ENCODE measurements at places on chromosomes 2 and 18.

GRCh38 chr2:152462779-152463178 lies 127.8 kb downstream of the FMNL2 start:
- no peak for DNase-seq

DNA sequence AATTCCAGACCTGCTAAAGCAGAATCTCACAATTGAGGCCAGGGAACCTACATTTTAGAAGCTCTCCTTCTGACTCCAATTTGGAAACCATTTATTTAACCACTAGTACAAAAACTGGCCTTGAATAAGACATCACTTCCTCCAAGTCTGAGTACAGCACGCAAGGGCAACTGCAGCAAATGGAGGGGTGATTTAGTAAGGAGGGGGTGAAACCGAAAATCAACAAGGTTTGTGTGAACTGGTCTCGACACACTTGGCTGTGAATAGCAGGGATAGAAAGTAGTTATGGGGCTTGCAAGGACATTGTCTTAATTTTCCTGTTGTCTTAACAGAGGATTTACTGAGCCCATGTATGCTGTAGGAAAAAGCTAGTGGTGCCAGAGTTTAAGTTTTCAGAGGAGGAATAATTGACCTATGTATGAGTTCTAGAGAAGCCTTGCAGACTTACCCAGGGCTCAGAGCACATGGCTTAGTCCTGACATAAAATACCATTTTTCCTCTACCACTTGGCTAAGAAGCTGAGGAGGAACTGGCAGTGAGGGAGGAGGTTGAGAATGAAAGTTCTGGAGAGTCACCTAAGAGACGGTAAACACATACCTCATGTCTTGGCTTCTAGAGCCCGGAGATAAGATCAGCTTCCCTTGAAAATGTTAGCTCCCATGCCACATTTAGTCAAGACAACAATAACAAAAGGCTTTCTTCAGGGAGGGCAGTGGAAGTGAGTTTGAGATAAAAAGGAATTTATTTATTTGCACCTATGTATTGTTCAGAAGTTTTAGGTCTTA lies 114.8 kb downstream of the SMAD2 start:
- no peak for DNase-seq

GRCh38 chr2:99743146-99743545 lies 253.3 kb upstream of the REV1 start:
- DNase-seq, result no peak

DNA sequence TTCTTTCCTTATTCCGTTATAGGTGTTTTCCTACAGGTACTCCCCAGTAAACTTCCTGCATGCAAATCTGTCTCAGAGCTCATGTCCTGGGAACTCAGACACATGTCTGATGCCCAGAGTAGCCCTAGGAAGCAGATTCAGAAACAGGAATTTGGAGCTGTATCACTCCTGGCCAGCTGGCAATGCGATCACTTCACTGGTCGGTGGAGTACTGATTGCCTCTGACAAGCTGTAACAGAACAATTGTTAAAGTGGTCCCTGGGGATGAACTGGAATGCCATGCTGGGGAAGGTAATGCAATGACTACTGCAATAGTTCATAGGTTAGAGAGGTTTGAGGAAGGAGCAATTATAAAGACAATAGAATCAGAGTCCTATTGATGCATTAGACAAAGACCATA lies 131.6 kb upstream of the DOCK10 start:
- no peak for DNase-seq

DNA sequence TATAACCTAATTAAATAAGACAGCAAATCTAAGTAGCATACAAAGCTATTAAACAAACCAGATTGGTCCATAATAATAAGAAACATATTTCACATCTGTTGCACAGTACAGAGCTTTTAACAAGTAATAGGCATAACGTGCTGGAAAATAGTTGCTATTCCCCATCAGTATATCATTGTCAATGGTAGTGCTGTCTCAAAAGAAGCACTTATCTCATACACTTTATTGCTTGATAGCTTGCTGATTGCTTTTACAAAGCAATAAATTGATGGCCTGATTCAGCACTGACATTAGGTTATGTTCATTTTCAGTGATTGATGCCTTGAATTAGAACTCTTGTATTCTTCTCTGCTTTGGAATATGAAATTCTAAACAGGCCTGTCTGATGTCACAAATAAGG lies 641.7 kb downstream of the CBLN2 start:
- no peak for DNase-seq

- DNase-seq, result no peak
Measured at GRCh38 chr18:79476031-79476917, 80.5 kb downstream of the NFATC1 start.

DNA sequence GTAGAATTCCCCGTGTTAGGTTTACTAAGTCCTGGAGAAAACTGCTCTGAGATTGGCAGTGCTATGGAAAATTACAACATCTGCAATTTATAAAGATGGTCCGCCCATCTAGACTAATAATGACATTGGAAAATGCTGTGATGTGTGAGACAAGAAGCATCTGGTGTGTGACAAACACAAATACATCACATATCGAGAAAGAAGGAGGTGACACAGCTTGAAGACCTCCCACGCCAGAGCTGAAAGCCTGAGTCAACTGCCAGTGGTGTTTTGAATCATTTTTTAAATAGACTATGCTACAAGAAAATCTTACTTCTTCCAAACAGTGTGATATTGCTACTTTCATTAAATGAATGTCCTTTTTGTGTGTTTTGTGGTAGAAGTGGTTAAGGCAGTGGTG lies 8.6 kb upstream of the ANO7 start:
- no peak for DNase-seq

Data from hematopoietic multipotent progenitor cell (in vitro differentiated cells).